ENCODE measurements at places on chromosomes 5 and 9. TPM values are rescaled to one million over a fixed set of nuclear protein-coding genes. Genes with fewer than 3 reads are reported as not detected.

DNA sequence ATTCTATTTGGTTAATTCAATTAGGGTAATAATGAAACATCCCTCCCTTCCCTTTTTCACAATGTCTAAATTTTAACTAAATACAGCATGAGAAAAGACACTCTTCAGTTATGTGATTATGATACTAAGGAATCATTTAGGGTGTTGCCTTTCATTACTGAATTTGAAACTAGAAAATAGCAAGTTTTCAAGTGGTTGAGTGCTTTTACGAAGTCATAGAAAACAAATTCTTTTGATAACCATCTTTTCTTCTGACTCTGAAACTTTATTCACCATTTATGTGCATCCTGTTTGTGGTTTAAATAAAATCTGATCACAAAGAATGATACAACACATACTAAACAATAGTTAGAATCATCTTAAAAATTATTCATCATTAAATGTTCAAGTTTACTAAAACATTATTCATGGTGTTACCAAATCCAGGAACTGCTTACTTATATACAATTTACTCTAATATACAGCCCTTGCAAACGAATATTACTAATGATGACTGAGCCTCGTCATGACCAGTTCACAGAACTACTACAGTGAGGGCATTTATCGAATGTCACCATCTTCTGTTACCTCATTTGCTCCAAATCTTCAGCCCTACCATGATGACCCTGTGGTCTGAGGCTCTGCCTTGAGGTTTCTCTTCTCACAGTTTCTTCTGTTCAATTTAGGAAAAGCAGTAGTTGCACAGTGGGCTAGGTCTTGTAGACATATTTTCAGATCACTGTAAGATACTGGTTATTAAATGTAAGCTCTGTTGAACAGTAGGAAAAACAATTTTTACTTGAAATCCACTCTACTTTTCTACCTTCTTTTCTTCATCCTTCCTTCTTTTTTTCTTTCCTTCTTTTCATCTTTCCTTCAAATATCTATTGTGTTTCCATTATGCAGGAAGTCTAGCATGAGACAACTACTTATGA is 18.3 kb upstream of the IL9 start:
- DNase-seq, result no peak

GRCh38 chr9:93292664-93293328 is 108.9 kb downstream of the WNK2 start:
- no peak for DNase-seq

GRCh38 chr9:132506977-132507669 is 75.3 kb upstream of the BARHL1 start:
- DNase-seq, result no peak

GRCh38 chr9:98807070-98807813 is at the start of gene GALNT12:
Gene GALNT12 (plus strand): TSS chr9:98807670. CDS start chr9:98807699, 29 bp downstream.
- no peak for DNase-seq

- DNase-seq, result no peak
Observed at GRCh38 chr5:153399595-153399994, 90.9 kb upstream of the GRIA1 start.

Gene SLC28A3
- total RNA-seq, result not detected

GRCh38 chr5:148898413-148899075 is 72.1 kb downstream of the ADRB2 start:
- DNase-seq, result no peak

Gene TAF1L
- total RNA-seq, result not detected

- DNase-seq, result no peak
Observed at GRCh38 chr5:156920861-156921431, 42.1 kb downstream of the TIMD4 start.

DNA sequence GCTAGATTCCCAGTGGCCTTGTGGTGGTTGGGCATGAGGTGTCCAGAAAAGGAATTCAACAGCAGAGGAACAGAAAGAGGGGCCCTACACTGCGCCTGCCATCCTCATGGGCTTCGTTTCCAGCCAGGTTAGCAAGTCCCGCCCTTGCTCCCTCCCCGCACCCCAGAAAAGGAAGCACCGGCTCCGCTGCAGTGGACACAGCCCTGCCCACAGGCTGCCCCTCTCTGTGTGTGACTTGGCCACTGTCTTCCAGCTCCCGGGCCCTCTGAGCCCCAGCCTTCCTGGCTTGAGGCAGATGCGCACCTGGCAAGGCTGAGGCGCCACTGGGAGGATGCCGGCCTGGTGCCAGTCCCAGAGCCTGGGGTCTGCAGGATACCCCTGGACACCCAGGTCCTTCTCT is 305.0 kb upstream of the IRX4 start:
- no peak for DNase-seq

DNA sequence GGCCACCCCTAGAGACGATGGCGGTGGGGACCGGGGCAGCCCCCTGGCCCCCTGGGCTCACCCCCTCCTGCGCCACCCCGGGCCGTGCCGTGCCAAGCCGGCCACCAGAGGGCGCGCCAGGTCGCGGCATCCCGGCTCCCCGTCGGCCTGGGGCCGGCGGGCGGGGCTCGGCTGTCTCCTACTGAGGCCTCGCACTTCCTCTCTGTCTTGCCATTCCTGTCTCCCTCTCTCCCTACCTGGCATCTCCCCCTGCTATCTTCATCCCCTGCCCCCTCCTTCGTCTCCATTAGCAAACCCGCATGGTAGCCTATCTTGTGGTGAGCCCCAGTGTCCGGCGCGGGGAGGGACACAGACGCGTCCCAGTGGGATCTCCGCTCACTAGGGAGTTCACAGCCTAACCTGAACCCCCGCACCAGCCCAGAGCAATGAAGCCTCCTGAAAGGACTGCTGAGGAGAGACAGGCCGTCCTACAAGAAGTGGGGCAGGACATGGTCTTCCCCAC is 29.8 kb upstream of the FABP6 start:
- peak; percentile 83 for DNase-seq

GRCh38 chr9:115033800-115034199 is 84.2 kb downstream of the TNC start:
- no peak for DNase-seq

DNA sequence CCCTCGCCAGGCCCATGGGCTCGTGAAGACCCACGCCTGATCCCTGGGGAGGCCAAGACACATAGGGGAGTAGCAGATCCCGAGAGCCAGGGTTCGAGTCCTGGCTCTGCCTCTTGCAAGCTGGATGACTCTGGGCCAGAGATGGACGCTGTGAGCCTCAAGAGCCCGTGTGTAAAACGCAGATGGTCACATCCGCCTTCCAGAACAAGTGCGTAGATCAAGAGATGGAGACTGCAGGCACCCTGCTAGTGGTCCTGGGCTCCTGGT is 8.2 kb downstream of the ST6GALNAC4 start:
- DNase-seq, result no peak

DNA sequence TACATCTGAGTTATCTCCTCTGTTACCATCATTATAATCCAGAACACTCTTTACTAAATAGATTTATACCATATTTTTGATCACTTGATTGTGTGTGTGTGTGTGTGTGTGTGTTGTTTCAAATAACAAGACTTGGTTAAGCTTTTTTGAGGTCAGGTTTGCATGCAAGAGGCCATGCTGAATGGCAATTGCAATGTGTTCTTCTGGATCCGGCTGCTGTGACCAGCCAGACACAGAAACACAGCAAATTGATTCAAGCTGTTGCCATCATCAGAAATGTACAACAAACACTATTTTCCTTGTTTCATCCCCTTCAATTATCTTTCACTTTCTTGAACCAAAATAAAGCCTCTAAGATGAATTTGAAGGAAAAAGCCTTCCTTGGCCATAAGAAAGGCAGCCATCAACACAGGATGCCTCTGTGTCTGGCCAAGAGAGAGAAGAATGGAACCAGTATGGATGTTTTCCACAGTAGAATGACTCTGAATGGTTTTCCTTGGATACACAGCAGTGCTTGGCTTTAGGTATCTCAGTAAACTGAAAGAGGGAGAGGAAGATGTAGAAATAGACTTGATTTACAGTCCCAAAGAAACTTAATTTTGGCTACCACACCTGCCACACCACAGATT is 53.9 kb downstream of the DPYSL3 start:
- DNase-seq, result no peak

Gene SPATA31D4
- total RNA-seq, result not detected

DNA sequence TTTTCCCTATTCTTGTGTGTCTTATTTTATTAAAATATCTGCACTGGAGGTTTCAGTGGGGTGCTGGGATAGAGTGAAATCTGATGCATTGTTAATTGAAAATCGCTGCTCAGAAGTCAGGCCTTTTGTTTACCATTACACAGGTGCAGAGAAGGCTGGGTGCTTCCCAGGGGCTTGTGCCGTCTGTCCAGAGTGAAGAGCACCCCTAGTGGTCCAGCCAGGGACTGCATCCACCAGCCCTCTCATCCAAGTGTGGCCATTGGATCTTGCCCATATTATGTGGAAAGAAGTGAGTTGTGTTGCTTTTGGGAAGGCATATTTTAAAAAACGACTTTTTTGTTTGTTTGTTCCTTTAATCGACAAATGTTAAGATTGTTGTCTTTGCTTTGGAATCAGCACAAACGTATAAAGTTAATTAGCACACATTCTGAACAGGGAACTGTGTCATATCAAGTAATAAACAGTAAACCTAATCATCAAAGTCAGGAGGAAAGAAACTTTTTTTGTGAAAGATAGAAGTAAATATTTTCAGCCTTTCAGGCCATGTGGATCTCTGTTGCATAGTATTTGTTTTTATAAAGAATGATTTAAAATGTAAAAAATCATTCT is 315.6 kb downstream of the MTRR start:
- DNase-seq, result no peak

Gene TXNDC8
- total RNA-seq, result not detected

Gene SPATA31C1
- not detected for total RNA-seq

Gene TLX3
- total RNA-seq, result not detected

Gene BSPRY
- not detected for total RNA-seq

- no peak for DNase-seq
Observed at GRCh38 chr5:30194595-30194994, 998.9 kb upstream of the CDH6 start.

DNA sequence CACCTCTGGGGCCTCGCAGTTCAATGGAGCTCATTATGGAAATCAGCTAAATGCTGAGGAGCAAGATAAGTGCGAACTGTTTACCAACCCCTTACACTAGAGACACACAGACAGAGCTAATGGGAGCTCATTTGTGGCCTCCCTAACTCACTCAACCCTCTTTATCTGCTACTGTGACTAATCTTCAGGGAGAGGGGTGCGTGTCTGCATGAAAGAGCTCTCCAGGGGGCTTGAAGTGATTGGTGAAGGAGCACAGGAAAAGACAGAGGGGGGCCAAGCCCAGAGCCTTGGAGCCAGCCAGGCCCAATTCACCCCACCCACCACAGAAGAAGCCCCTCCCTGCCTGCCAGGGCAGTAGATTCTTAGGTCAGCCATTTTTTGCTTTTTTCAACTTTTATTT is 466.8 kb upstream of the BRINP1 start:
- DNase-seq, result no peak

Gene DIMT1
- 22.4 TPM for total RNA-seq

Gene MLANA
- not detected for total RNA-seq

DNA sequence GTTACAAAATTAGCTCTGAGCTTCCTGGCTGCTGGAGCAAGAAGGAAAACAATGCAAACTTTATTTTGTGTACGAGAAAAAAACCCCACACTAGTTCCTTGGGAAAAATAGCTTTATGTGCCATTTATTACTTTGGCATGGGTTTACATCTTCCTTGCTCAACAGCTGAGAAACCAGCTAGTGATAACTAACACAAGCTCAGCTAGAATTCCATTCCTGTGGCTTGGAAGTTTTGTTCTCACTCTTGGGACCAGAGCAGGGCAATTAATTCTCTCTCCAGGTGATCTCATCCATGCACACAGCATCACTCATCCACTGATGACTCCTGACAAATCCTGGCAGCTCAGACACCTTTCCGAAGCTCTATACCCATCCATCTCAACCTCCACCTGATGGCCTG is 104.1 kb downstream of the CRB2 start:
- DNase-seq, result no peak

Gene SREK1
- total RNA-seq, result 29.8 TPM

GRCh38 chr9:20014168-20014567 is 225.3 kb upstream of the SLC24A2 start:
- no peak for DNase-seq

Gene LECT2
- not detected for total RNA-seq

GRCh38 chr5:109225716-109226625 is 183.8 kb downstream of the PJA2 start:
- peak; percentile 20 for DNase-seq

- no peak for DNase-seq
Observed at GRCh38 chr5:141649056-141649688, 2.0 kb downstream of the FCHSD1 start.

GRCh38 chr5:89016741-89017303 is 133.8 kb upstream of the MEF2C start:
- DNase-seq, result no peak
